ENCODE measurements at places on chromosomes 3 and 15. TPM values are rescaled to one million over a fixed set of nuclear protein-coding genes. Genes with fewer than 3 reads are reported as not detected.

- DNase-seq = no peak
Measured at GRCh38 chr3:71709908-71710511, 15.2 kb downstream of the EIF4E3 start.

- no peak for DNase-seq
Measured at GRCh38 chr15:23866832-23867231, 179.7 kb upstream of the NDN start.

- no peak for DNase-seq
Measured at GRCh38 chr15:97459771-97460170, 500.7 kb upstream of the ARRDC4 start.

DNA sequence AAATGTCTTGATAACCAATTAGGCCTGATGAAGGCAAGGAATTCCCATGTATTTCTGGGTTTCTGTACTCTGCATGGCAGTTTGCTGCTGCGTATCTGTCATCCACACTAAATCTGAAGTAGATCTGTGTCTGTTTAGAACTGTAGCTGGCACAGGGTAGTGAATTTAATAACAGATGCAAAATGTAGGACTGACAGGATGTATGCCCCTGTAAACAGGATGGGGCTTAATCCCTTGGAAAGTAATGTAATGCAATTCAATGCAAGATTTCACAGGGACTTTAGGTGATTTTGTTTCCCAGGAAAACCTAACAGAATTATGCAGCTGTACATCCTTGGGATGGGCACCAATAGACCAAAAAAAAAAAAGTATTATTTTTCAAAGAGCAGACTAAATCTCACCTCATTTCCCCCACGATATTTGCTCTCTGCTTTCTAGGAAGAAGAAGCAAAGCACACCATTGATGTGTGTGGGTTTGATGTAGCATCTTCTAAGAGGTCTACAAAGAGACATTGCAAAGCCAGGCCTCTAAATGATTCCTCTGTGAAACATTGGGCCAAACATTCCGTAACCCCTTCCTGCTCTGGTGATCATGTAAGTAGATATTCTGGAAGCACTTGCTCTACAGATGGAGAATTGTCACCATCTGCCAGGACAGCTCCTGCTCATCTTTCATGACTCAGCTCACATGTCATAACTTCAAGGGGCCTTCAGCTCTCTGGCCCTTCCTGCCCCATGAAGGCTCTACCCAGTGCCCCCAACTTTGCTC, 464.3 kb upstream of the RGMA start:
- DNase-seq = no peak

GRCh38 chr15:31305375-31305774, 21.3 kb upstream of the KLF13 start:
- no peak for DNase-seq

DNA sequence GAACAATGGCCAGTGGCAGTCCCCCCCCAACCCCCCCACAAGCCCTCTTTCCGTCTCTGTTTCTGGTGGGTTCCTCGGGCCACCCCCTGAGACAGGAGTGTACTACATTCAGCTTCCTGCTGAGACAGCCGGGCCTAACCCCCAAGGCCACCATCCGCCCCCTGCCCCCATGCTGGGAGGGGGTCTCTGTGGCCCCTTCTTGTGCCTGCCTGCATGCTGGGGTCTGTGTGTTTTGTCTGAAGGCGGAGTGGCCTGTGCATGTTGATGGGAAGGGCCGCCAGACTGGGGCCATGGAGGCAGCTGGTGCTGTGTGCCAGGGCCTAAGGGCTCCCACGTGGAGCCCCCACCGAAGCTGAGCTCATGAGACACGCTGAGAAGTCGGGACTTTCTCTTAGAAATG, 26.6 kb downstream of the PLXNA1 start:
- DNase-seq = no peak

DNA sequence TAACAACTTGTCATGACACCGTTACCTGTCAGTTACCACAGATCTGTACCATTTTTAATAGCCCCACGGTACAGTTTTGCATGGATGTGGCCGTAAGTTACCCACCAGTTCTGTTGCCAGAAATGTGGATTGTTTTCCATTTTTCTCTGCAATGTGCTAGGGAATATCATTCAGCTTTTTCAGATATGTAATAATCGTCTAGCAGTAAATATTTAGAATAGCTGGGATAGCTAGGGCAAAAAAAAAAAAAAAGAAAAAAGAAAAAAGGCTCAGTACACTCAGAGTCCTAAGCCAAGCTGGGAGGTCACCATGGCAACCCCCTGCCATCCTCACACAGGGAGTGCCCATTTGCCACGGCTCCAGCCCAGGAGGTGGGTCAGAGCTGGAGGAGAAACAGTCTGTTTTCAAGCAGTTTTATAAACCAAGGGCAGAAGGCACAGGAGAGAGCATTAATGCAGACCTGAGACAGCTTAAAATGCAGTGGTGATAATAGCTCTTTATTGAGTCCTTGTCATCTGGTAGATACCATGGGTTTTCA, 25.2 kb downstream of the PAQR5 start:
- no peak for DNase-seq

DNA sequence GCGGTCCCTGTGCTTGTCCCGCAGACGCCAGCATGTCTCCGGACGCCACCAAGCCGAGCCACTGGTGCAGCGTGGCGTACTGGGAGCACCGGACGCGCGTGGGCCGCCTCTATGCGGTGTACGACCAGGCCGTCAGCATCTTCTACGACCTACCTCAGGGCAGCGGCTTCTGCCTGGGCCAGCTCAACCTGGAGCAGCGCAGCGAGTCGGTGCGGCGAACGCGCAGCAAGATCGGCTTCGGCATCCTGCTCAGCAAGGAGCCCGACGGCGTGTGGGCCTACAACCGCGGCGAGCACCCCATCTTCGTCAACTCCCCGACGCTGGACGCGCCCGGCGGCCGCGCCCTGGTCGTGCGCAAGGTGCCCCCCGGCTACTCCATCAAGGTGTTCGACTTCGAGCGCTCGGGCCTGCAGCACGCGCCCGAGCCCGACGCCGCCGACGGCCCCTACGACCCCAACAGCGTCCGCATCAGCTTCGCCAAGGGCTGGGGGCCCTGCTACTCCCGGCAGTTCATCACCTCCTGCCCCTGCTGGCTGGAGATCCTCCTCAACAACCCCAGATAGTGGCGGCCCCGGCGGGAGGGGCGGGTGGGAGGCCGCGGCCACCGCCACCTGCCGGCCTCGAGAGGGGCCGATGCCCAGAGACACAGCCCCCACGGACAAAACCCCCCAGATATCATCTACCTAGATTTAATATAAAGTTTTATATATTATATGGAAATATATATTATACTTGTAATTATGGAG, 79.1 kb downstream of the SMAD6 start:
- DNase-seq = no peak

DNA sequence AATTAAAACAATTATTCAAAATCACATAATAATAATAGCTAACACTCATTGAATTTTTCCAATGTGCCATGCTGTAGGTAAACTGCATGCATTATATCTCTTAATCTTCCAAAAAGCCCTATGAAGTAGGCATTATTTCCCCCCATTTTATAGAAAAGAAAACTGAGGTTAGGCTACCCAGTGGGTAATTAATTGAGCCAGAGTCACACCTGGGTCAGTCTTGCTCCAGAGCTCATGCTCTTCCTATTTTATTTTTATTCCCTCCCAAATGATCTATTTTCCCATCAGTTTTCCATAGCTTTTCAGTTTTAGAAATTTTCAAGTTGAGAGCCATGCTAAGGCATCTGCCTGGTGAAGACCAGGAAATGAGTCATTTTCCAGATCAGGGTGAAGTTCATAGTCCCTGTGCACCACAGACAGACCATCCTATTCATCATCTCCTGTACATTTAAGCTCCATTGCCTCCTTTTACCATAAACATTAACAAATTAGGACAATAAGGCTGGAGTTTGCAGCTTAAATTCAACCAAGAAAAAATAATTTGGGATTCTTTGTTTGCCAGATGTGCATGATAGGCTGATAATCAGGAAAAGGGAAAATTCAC, 417.3 kb downstream of the OTOL1 start:
- DNase-seq = no peak

DNA sequence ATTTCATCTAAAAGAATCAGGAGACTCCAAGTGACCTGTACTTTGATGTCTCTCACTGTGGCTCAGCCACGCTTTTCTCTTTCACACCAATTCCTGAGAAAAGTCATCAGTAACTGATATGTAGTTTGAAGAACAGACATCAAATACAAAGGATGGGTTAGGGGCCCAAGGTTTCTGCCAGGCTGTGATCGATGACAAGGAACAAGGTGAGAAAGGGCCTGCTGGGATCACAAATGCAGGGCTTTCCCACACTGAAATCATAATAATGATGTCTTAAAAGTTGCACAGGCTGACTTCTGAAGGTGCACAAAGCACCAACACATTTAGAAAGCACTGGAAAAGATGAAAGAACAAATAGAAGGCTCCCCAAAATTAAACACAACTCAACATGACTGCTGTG, 396.9 kb downstream of the MAGI1 start:
- no peak for DNase-seq

DNA sequence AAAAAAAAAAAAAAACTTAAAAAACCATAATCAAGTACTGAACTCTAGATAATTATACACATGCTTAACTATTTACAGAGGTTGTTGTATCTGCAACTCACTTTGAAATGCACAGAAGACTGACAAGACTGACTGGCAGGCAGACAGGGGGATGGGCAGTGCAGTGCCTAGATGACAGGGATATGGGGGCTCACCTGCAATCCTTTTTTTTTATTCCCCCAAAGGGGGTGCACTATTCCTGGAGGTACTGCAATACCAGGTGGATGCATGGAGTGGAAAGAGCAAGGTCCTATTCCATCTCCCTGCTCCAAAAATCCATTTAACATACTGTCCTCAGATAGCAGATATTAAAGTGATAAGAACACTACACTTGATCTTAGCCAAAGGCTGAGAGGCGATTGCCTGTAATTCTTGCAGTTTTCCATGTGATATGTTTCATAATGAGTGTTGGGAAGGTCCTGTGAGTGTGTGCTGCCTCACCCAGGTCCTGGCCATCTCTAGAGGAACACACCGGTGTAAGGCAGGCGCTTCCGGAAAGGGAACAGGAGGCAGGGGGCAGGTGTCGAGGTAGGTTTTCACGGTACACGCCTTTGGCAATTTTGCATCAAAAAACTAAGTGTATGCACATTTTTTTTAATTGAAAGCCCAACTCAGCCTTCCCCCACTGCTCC, 22.7 kb downstream of the SEC61A1 start:
- DNase-seq = no peak

- no peak for DNase-seq
Measured at GRCh38 chr3:64260431-64260830, 35.2 kb upstream of the PRICKLE2 start.

GRCh38 chr3:156459434-156459833, 95.5 kb downstream of the SSR3 start:
- DNase-seq = no peak

GRCh38 chr3:148718982-148719862, 21.5 kb downstream of the AGTR1 start:
- DNase-seq = no peak

DNA sequence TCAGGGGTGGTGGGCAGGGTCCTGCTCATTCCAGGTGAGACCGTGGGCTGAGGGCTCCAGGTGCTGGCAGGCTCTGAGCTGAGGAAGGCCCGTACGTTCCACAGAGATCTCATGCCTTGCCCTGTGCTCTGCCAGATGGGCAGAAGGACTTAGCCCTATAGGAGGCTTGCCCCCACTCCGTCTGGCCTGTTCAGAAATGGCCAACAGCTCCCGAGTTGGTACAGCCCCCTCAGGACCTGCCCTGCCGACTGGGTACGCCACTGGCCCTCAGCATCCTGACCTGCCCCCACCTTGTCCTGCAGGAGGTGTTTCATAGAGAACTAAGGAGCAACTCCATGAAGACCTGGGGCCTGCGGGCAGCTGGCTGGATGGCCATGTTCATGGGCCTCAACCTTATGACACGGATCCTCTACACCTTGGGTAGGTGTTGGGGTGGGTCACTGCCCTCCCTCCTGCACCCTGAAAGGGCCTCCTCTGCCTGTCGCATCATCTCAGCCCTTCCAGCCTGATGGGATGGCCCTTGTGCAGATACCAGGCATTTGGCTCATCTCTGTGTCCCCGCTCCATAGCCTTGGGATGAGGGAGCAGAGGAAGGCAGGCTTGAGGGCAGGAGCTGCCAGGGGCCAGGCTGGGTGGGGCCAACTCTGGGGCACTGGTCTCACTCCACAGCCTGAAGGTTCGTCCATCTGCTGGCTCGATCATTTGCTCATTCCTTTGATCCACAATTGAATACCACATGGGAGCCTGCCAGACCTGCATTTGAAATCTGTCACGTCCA, 14.2 kb downstream of the TMEM43 start:
- no peak for DNase-seq

GRCh38 chr15:73273181-73274002, 95.4 kb downstream of the HCN4 start:
- DNase-seq = peak; percentile 64

DNA sequence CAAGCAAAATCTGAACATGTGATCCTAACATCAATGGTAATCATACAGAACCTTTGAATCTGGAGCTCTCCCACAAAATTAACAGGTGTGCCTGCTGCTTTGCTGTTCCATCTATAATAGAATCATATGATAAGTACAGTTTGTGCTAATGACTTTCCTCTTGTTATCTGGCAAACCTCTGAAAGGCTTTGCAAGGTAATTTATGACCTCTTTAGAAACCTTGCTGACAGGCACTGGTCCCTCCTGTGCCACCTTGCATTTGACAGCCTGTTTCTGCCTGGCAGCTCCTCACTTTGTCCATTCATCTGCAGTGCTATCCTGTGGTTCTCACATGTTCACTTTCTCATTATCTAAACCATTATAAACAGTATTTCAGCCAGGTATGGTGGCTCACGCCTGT, 10.2 kb upstream of the HTR3C start:
- no peak for DNase-seq

DNA sequence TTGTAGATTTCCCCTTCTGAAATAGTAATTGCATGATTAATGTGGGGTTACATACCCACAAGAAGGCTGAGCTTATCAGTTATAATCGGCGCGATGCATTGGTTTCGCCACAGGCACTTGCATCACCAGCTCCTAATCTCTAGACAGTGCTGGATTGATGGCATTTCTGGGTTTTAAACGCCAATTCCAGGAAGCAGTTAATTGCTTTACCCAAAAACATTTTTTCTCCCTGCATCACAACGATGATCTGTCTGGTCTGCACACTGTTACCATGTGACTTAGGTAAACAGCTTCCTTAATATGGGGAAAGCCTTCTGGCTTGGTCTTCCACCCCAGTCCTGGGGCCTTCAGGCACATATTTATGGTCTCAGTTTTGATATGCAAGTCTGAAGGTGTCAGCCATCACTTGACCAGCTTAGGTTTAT, 70.0 kb upstream of the HEG1 start:
- DNase-seq = peak; percentile 58

DNA sequence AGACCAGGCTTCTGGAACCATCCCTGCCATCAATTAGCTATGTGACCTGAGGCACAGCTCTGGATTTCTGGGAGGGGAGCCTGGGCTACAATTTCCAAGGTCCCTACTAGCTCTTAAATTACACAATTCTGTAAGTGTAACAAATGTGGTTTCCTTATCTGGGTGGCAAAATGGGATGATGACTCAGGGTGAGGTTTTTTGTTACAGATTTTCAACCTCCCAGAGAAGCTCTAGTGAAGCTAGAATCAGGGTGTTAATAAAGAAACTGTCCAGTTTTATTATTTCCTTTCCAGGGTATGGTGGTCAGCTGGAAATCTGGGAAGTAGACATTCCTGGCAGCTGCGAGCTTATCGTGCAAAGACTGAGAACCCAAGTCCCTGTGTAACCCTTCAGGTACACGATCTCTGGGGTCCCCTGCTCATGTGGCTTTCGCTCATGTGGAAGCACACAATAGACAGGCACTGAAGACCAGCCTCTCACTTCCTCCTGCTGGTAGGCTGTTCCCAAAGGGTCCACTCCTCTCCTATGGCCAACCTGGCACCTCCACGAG, 7.3 kb downstream of the RAB27A start:
- DNase-seq = peak; percentile 22

Gene CCR8
- total RNA-seq = 0.77 TPM
